Left renal cortex interstitium (tissue), 4 donors: ENCODE measurements at places on chromosomes 1 and 21.

GRCh38 chr1:234570329-234571120 is 39.5 kb downstream of the IRF2BP2 start:
- no peak for DNase-seq

GRCh38 chr21:16797966-16798365 is 714.9 kb upstream of the CXADR start:
- DNase-seq = no peak

DNA sequence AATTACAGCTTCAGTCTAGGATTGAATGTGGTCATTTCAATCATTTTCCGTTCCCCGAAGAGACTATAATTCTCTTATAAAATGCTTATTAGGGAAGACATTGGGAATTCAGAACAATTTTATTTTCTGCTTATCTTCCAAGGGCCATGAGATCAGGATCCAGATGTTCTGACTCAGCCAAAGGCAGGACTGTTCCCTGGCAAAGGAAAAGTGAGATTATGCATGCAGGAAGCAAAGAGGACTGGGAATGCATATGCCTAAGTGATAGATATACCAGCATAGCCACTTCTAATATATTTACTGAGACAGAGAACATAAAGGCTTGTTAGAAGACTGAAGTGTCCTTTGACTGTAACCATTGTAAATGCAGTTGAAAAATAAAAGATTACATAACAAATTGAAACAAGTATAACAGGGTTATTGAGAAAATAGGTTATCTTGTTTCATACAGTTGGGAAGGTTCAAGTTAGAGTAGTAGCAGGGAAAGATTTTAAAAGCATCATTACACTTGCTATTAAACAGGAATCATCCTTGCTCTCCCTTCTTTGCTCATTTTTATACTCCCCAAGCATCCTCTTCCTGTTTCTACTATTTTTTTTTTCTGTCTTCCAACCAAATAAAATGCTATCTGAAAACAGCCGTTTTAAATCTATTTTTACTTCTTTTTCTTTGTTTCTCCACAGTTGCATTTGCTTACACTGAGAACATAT is 439.6 kb upstream of the ADAMTS5 start:
- DNase-seq = peak; percentile 36

- no peak for DNase-seq
Observed at GRCh38 chr1:160776178-160776577, 19.8 kb upstream of the LY9 start.

GRCh38 chr1:41905093-41905675 is 13.5 kb downstream of the HIVEP3 start:
- no peak for DNase-seq

- DNase-seq = peak; percentile 13
Observed at GRCh38 chr1:61825393-61825792, 83.1 kb downstream of the PATJ start.

GRCh38 chr1:173269490-173270230 is 62.5 kb upstream of the TNFSF4 start:
- DNase-seq = no peak

- DNase-seq = no peak
Observed at GRCh38 chr1:220575718-220576497, 48.0 kb downstream of the MARK1 start.

DNA sequence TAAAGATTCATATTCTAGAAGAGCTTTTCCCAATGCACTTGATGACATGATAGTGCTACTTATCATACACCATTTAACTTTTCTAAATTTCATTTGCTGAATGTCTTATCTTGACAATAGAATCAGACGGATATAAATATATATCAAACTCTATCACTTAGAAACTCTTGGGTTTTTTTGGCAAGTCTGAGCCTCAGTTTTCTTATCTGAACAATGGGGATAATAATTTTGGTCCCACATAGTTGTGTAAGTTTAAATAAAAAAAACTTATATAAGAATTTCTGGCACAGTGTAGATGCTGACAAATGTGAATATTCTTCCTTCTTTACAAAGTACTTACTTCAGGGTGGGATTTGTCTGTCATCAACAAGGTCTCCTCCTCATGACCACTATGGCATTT is 21.5 kb upstream of the LEPR start:
- no peak for DNase-seq

DNA sequence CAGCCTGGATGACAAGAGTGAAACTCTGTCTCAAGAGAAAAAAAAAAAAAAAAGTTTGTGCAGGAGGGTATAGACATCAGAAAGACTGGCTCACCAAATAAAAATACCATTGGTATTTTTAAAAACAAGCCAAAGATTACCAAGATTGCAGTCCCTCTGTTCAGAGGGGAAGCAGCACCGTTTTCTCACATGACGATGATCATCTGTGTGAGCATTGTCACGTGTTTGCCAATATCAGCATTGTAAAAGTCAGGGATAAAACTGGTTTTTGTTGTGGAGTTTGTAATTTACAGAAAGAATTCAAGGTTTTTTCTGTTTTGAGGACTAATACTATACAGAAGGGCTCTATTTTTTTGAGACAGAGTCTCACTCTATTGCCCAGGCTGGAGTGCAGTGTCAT is 26.5 kb downstream of the ZNF362 start:
- no peak for DNase-seq

DNA sequence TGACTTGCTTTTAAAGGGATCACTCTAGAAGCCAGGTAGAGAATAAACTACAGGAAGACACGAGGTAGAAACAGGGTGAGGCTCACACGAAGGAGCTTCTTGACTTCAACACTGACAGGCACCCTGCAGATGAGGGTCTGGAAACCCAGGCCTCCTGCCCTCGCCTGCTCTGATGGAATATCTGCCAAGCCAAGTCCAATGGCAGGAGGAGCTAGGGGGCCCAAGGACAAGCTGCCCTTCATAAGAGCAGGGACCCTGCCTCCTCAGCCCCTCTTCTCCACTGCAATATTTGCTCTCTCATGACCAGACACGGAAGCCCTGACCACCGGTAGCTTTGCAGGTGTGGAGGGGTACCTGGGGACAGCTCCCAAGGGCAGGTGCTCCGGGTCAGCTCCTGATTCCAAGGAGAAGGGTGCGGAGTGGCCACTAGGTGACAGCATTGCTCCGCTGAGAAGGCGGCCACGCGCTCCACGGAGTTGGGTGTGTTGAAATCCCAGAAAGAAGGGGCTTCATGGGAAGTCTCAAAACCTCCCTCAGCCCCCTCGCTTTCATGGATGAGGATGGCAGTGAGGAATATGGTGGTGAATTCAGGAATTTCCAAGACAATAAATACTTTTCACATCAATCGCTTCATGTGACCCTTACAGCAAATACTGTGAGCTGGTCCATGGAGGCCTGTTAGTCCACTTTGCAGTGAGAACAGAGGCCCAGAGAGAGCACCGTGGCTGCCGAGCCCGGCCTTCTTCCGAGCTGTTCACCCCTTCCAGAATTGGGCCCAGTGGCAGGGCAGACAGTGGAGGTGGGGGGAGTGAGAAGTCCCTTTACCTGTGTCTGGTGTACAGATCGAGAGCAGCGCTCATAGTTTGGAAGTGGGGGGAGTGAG is 33.2 kb upstream of the PAX7 start:
- no peak for DNase-seq

GRCh38 chr21:46618738-46619379 is 14.0 kb upstream of the S100B start:
- DNase-seq = no peak

GRCh38 chr1:245588116-245588639 is 433.4 kb downstream of the KIF26B start:
- no peak for DNase-seq

- no peak for DNase-seq
Observed at GRCh38 chr1:8032366-8032910, 6.3 kb upstream of the ERRFI1 start.

- DNase-seq = no peak
Observed at GRCh38 chr1:224137518-224137917, 23.6 kb downstream of the FBXO28 start.

DNA sequence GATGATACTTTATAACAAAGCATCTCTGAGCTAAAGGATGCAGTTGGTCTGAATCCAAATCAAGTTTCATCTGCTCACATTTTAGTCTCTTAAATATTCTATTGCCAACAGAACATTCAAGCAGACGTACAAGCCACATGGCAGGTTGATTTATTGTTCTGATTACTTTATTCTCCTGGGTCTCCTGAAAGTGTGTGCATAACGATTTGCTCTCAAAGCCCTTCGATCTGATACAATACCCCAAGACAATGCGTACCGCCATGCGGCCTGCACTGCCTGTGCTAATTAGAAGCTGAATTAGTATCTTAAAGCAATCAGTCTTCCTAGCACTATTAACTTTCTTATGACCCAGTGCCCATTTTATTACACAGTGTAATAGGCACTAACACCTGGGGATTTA is 56.9 kb downstream of the FHAD1 start:
- DNase-seq = no peak

DNA sequence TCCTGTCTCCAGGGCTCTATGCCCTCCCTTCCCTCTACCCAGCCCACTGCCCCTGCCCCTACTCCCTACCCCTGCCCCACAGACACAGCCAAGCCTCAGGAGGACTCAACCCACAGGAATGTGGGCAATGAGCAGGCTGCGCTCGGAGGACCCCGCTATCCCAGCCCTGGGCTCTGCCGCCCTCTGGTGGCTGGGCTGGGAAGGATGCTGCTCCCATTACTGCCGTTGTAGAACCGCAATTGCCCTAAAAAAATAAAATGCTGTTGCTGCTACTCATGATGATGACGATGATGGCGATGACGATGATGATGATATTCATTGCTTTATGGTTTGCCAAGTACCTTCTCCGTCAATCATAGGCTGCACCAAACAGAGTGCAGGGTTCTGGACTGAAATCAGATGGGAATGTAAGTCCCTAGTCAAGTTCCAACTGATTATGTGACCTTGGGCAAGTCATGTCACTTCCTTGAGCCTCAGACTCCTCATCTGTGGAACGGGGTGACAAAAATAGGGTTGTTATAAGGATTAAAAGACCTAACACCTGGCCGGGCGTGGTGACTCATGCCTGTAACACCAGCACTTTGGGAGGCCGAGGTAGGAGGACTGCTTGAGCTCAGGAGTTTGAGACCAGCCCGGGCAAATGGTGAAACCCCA is 24.6 kb downstream of the ARHGEF19 start:
- DNase-seq = no peak

- DNase-seq = no peak
Observed at GRCh38 chr1:230016159-230016558, 50.9 kb upstream of the GALNT2 start.

DNA sequence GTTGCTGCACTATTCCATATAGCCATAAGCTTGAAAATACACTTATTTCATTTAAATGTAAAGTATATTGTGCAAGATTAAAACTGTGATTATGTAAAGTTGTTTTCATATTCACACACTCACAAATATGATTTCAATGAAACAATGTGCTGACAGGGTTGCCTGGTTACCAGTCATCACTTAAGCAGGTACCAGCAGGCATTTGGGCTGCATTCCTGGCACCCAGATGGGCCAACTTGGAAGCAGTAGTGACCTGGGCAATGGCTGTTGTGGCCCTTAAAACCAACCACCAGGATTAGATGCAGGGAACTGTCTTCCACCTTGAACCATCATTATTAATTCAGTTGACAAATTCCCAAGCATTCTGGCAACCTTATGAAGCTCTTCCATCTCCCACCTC is 45.0 kb upstream of the RASAL2 start:
- DNase-seq = no peak

DNA sequence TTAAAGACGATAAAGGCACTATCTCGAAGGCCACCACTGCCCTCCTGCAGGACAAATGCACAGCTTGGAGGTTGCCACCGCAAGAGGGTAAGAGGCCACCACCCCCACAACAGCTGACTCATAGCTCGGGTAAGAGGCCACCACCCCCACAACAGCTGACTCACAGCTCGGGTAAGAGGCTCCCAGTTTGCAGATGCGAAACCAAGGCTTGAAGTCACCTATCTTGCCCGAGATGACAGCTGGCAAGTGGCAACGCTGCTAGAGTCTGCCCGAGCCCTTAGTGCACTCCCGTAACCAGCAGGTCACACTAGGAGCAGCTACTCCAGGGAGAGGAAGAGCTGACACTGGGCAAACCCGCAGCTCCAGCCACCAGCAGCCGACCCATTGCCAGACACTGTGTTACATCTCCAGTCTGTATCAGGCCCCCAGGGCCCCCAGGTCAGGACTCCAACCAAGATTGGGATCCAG is 17.1 kb upstream of the SPSB1 start:
- DNase-seq = no peak

DNA sequence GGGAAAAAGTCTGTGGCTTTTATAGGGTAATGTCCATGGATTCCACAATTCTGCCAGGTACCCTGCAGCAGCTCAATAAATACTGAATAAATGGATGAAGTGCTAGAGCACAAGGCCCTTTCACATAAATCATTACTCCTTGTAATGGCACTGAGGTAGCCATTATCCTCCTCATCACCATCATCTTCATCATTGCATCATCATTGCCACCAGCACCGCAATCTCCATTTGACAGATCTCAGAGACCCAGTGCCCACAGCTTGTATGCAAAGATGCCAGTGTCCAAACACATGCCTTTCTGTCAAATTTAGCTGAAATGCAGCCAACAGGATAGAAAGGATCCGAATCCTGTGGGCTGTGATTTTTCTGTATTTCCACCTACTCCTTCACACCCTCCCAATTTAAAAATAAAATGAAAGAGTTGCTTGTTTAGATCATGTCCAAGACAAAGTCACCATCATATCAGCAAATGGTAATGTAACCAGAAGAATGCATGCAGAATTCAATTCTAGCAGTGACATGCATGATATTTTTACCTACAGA is 17.4 kb downstream of the DAB1 start:
- no peak for DNase-seq

DNA sequence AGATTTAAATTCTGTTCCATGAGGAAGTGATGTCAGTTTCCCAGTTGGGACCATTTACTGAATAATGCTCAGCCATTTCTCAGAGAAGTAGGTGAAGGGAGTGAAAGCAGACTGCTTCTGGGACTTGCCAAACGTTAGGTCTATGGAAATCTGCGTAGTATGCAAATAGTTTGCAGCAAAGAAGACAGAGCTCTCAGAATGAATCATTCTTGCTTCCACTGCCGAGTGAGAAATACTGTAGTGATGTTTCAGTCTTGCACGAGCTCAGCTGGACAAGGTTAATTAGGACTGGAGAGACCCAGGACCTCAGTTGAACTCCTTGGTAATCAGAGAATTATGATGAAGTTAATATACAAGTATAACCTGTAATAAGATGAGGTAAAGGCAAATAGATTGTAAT is 317.7 kb upstream of the DAB1 start:
- no peak for DNase-seq

DNA sequence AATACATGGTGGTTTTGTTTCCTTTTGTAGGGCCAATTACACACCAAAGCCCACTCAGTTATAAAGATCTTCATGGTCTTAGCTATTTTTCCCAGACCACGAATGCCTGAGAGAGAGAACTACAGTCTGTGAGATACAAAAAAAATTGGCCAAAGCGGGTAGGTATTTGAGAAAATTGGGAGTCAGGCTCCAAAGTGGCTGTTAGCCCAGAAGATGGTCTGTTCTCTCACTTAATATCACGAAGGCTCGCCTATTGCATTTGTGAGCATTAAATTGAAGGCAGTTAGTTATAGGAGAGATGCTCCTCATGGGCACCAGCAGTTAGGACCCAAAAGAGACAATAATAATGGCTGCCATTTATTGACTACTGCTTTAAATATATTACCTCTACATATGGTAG is 342.7 kb downstream of the PLPP3 start:
- no peak for DNase-seq
